ENCODE measurements at places on chromosomes 4 and X. TPM values are rescaled to one million over a fixed set of nuclear protein-coding genes. Genes with fewer than 3 reads are reported as not detected.

UGDH gene
- total RNA-seq: 779 TPM

STPG2 gene
- not detected for total RNA-seq

CHM gene
- total RNA-seq: 28.9 TPM

TBCK gene
- total RNA-seq: 62.7 TPM

CYLC1 gene
- not detected for total RNA-seq
